Upper lobe of right lung (tissue), 1 donor: ENCODE measurements at places on chromosomes 16 and 17. TPM values are rescaled to one million over a fixed set of nuclear protein-coding genes. Genes with fewer than 3 reads are reported as not detected.

GRCh38 chr17:73092523-73093135, at the start of gene SLC39A11:
TSS of gene SLC39A11 (minus strand) at chr17:73092688. CDS start at chr17:73088764, 3,924 bp downstream.
- DNase-seq, result peak; percentile 96

DNA sequence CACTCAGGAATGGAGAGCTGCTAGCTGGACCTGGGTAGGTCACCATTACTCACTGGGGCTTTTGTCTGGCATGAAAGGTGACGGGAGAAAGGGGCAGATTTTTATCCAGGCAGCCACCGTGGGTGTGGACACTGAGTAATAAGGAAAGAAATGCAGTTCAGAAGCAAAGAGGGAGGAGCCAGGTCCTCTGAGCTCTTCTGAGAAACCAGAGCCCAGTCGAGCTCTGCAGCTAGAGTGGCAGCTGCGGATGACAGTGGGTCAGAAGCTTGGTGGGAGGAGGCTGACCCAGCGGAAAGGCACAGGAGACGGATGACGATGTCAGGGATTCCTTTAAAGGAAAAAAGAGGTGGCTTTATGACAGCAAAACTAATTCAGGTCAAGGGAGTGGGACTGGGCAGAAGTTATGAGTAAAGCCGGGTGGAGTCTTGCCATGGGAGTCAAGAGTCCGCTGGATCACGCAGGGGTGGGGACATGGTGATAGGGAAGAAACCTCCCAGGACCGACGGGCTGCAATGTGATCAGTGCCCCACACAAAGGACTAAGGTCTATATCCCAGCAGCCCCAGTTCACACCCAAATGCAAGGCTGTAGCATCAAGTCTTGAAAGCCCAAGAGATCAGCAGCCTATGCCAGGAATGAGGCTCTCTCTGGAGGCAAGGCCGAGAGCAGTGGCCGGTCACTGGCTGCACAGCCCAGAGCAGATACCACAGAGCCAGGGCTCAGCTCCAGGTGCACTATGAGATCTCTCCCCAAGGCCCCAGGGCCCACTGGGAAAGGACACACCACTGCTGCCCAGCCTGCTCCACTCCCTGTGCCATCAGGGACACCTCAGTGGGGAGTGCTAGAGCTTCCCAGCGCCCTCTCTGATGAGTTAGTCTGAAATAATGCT, 6.3 kb upstream of the MNT start:
- no peak for DNase-seq

GRCh38 chr17:2892305-2892971, 96.2 kb downstream of the RAP1GAP2 start:
- DNase-seq, result no peak

- no peak for DNase-seq
Measured at GRCh38 chr16:81716478-81717225, 62.4 kb upstream of the PLCG2 start.

- DNase-seq, result no peak
Measured at GRCh38 chr17:53150101-53150698, 672.5 kb upstream of the KIF2B start.

DNA sequence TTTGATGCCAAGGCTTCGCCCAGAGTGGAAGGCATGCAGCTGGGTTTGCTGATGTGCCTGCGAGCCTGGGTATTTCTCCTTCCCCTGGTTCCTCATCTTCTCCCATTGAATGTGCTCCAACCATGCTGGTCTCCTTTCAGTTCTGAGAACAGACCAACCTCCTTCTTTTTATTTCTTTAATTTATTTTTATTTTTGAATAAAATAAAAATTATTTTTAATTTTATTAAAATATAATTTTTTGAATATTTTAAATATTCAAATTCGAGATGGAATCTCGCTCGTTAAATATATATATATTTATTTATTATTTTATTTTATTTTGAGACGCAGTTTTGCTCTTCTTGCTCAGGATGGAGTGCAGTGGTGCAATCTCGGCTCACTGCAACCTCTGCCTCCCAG, 30.2 kb upstream of the GPRC5B start:
- DNase-seq, result no peak

DNA sequence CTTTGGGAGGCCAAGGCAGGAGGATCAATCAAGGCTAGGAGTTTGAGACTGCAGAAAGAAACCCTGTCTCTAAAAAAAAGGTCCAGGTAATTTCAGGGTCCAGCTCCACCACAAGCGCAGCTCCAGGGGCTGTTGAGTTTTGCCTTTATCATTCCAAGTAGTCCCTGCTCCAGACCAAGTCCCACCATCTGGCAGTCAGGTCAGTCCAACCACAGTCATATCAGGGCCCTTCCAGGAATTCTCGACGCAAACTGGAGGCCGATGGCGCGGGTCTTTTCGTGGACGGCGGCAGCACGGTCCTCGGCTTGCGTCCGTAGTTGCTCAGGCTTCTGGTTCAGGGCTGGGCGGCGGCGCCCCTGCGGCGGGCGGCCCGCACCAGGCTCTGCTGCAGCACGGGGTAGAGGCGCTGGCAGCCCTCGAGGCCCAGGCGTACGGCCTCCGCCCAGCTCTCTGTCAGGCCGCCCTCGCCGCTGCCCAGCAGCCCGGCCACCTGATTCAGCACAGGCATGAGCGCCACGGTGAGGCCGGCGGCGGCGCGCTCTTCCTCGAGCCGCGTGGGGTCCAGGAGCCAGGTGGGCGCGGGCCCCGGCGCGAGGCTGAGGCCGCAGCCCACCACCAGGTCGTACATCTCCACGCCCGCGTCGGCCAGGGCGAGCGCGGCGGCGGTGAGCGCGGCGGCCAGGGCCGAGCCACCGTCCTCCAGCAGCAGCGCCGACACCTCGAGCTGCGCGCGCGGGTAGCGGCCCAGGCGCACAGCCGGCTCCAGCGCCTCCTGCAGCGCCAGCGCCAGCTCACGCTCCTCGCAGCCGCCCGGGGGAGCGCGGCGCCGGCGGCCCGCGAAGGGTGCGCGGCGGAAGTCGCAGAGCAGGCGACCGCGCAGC, 752 bp downstream of the EXOSC6 start:
- DNase-seq, result peak; percentile 77

DNA sequence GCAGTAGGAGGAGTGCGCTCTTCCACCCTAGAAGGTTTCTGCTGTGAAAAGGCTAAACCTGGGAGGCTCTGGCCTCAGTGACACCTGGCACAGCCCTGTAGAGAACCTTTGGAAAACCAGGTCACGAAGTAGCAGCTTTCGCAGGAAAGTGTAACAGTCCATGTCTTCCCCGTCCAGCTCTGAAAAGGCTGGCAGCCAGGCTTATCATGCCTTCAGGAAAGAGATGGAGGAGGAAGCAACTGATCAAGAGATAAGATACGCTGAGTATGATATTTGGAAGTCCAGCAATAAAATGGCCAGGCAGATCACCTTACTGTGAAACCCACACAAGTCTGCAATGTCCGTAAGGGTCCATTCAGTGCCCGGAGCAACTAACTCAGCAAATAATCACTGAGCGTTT, 22.3 kb downstream of the TUBD1 start:
- no peak for DNase-seq

DNA sequence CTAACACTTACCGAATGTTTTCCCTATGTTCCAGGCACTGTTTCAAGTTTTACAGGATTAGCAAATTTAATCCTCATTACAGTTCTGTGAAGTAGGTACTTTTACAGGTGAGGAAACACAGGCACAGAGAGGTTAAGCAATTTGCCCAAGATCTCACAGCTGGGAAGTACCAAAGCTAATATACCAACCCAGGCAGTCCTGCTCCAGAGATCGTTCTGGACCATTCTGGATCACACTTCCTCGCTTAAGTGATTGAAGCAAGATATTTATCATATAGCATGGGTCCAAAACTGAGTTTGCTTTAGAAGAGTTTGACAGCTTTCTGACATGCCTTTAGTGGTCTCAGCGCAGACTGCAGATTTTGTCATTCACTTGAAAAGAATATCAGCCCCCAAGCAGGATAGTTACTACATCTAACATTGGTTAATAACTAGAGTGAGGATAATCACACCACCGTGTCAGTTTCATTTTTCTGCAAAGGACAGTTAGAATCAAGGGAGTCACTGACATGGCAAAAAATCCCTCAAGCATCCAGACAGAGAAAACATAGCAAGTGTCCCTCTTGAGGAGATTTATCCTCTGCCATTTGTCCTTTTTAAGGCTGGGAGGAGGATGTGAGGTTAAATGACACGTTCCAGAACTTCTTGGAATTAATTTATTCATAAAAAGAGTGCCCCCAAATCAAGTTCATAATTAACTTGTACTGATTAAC, 5.1 kb downstream of the HS3ST3B1 start:
- no peak for DNase-seq

DNA sequence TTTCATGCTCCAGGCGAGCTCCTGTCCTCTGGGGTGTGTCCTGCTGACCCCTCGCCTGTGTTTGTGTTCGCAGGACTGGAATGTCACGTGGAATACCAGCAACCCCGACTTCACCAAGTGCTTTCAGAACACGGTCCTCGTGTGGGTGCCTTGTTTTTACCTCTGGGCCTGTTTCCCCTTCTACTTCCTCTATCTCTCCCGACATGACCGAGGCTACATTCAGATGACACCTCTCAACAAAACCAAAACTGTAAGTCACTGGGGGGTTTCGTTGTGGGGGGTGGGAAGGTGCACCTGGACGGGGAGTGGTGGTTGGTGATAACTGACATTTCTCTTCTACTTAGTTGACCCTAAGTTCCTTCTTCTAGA, 58.3 kb downstream of the ABCC1 start:
- no peak for DNase-seq

GRCh38 chr16:58266336-58266735, 28.5 kb downstream of the PRSS54 start:
- DNase-seq, result no peak

GRCh38 chr16:48955837-48956236, 325.8 kb downstream of the CBLN1 start:
- DNase-seq, result no peak

DNA sequence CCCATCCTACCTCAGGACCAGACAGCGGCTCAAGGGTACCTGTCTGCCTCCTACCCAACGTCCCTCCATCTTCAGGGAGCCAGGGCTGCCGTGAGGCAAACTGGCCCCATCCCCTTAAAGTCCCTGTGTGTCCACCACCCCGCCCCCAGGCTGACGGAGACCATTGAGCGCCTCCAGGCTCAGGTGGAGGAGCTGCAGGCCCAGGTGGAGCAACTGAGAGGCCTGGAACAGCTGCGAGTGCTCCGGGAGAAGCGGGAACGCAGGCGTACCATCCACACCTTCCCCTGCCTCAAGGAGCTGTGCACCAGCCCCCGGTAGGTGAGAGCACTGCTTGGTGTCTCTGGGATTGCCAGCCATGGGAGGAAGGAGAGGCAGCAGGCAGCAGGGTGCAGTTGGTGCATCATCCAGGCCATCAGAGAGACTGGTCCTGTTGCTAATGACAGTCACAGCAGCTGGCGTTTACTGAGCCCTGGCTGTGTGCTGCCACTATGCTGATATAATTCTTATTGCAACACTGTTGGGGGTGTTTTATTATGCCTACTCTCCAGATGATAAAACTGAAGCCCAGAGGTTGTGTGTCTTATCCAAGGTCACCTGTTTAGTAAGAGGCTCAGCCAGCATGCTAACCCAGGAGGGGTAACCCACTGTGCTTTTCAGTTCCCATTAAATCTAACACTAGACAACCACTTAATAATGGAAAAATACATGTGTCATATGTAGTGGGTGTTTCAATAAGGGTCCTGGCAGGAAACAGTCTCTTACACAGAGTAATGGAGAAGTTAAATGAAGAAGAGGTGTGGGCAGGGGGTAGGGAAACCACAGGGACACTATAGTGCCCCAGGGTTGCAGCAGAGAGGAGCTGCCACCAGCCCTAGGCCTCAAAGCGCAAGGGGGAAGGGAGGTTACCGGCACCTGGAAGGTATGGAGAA, 10.3 kb upstream of the MRPL58 start:
- DNase-seq, result no peak

GRCh38 chr17:61467416-61468262, 15.4 kb downstream of the TBX4 start:
- DNase-seq, result peak; percentile 63

DNA sequence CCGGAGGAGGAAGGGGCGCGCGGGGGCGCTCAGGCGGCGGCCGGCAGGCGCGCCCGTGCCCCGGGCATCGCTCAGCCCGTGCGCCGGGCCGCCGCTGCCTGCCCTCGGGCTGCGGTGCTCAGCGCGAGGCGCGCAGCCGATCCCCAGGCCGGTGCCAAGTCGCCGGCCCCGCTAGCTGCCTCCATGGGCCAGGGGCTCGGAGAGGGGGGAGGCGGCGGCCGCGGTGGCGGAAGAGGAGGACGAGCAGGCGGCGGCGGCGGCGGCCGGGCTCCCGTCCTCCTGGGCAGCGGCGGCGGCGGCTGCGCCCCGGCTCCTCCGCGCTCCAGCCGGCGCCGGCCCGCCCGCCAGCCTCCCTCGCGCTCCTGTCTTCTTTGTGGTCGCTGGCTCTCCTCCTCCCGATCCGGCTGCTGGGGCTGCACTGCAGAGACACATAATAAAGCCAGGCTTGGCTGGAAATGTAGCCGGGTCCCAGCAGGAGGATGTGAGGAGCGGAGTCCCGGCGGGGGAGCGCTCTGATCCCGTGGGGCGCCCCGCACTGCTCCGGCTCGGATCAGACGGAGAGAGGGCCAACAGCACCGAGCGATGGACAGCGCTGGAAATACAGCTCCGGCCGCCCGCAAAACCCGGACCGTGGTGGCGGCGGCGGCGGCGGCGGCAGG, 889 bp upstream of the ZNF423 start:
- DNase-seq, result peak; percentile 86

DNA sequence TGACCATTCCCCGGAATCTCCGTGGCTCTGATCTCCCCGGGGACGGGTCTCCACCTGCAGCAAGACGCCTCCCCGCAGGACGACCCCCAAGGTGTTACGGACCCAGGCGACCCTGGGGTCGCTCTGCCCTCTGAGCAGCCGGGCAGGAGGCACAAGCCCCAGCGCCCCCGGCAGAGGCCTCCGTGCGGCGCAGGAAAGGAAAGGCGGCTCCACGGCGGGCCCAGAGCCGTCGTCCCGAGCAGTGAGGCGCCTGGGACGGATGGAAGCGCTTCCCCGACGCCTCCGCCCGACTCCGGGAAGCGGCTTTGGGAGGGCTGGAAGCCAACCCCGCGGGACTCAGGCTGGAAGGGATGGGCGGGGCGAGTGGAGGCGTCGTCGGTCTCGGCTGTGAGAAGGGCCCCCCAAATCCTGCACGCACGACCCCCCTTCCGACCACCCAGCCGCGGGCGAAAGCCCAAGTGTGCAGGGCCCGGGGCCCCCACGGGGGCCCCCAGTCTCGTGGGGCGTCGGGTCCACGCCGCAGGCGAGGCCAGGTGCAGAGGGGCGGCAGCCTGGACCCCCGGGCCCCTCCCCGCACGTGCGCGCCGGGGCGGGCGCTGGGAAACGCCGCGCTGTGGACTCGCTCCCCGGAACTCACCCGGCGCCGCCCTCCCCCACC, 32.7 kb upstream of the RPH3AL start:
- DNase-seq, result peak; percentile 79

GRCh38 chr17:5877948-5878347, 192.2 kb upstream of the WSCD1 start:
- DNase-seq, result no peak

- DNase-seq, result no peak
Measured at GRCh38 chr16:21611198-21611555, 11.8 kb downstream of the METTL9 start.

SLC47A2 gene
- total RNA-seq, result not detected

CDRT15 gene
- not detected for total RNA-seq

C17orf100 gene
- total RNA-seq, result 1.3 TPM

SKAP1 gene
- total RNA-seq, result 5.1 TPM
